Lower lobe of right lung (tissue), 2 donors: ENCODE measurements at places on chromosomes 4 and X. TPM values are rescaled to one million over a fixed set of nuclear protein-coding genes. Genes with fewer than 3 reads are reported as not detected.

GRCh38 chr4:139319571-139319970, 17.3 kb upstream of the NDUFC1 start:
- no peak for DNase-seq
- no peak overlapping the region for H3K4me3 ChIP-seq
- H3K27ac ChIP-seq, result no peak overlapping the region
- H3K4me1 ChIP-seq, result peaks cover 16% of the 10 kb centered on the region
- H3K27me3 ChIP-seq, result no peaks in the 10 kb centered on the region

GRCh38 chr4:58833126-58833525, 1722.9 kb upstream of the IGFBP7 start:
- H3K27ac ChIP-seq, result no peak overlapping the region
- no peak overlapping the region for H3K4me3 ChIP-seq
- H3K36me3 ChIP-seq, result no peaks in the 10 kb centered on the region
- DNase-seq, result no peak
- H3K4me1 ChIP-seq, result no peaks in the 10 kb centered on the region

GRCh38 chr4:172157946-172158345, 344.7 kb downstream of the GALNTL6 start:
- H3K4me1 ChIP-seq, result no peaks in the 10 kb centered on the region
- H3K27me3 ChIP-seq, result no peaks in the 10 kb centered on the region
- DNase-seq, result no peak
- no peak overlapping the region for H3K4me3 ChIP-seq
- no peaks in the 10 kb centered on the region for H3K36me3 ChIP-seq
- H3K27ac ChIP-seq, result no peak overlapping the region

DNA sequence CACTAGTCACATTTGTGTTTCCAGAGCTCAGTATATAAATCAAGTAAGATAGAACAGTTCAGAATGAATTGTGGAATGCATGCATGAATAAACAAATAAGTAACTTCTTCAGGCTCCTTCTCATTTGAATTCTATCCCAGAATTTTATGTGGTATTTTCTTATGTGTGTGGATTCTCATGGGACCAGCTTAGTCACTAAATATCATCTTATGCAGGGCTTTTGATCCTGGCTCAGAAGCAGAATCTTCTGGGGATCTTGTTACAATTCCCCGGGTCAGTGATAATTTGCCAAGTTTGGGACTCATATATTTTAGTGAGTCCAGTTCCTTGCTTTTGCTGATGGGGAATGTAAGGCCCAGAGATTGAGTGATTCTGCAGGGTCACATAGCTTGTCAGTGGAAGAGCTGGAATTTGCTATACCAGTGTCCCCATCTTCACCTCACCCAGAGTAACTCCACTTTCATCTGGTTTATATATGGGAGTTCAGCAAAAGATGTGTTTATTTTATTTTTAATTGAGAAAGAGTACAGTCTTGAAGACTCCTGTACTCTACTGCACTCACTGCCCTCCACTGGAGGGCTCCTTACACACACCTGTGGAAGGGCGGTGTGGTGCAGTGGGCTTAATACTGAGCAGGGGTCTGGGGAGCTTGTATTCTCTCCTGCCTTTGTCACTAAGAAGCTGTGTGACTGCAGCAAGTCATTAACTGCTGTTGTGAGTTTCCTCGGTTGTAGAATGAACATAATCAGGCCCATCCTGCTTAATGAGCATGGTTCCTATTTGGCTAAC, 198.2 kb upstream of the CXorf66 start:
- DNase-seq, result no peak
- no peak overlapping the region for H3K27ac ChIP-seq
- H3K36me3 ChIP-seq, result no peaks in the 10 kb centered on the region
- no peaks in the 10 kb centered on the region for H3K4me1 ChIP-seq

DNA sequence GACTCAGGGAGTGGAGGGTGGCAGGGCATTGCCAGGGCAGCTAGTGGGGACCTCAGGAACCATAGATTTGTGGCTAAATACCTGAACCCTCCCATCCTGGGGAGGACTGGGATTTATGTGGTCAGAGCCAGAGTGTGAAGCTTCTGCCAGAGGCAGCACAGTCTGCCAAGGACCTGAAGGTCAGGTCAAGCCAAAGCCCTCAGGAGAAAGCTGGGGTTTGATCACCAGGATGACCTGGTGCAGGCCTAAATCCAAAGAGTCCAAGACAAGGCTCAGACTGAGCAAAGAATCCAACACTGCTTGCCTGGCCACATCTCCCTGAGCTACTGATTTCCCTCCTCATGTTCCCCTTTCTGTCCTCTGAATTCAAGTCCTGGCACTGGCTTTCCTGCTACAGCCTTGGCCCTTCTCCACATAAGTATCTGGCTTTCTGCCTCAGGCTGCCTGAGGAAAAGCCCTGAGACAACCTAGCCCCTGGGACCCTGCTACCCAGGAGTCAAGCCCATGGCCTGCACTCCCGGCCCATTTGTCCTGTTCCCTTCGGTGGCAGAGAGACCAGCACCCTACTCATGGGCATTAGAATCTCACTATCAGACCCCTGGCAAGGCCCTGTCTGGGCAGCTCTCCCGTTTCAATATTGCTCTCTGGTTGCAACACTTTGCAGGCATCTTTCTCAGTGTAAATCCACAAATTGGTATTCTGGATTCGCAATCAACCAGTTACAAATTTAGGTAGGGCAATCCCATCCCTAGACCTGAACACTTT, 39.3 kb upstream of the SLC25A43 start:
- H3K27me3 ChIP-seq, result no peaks in the 10 kb centered on the region
- no peak overlapping the region for H3K27ac ChIP-seq
- no peak for DNase-seq
- H3K4me3 ChIP-seq, result no peak overlapping the region
- no peaks in the 10 kb centered on the region for H3K36me3 ChIP-seq
- no peaks in the 10 kb centered on the region for H3K4me1 ChIP-seq

GRCh38 chr4:146054676-146055075, 116.1 kb upstream of the ZNF827 start:
- no peaks in the 10 kb centered on the region for H3K27me3 ChIP-seq
- H3K4me1 ChIP-seq, result no peaks in the 10 kb centered on the region
- no peak for DNase-seq
- H3K4me3 ChIP-seq, result no peak overlapping the region
- no peak overlapping the region for H3K27ac ChIP-seq
- no peaks in the 10 kb centered on the region for H3K36me3 ChIP-seq

DNA sequence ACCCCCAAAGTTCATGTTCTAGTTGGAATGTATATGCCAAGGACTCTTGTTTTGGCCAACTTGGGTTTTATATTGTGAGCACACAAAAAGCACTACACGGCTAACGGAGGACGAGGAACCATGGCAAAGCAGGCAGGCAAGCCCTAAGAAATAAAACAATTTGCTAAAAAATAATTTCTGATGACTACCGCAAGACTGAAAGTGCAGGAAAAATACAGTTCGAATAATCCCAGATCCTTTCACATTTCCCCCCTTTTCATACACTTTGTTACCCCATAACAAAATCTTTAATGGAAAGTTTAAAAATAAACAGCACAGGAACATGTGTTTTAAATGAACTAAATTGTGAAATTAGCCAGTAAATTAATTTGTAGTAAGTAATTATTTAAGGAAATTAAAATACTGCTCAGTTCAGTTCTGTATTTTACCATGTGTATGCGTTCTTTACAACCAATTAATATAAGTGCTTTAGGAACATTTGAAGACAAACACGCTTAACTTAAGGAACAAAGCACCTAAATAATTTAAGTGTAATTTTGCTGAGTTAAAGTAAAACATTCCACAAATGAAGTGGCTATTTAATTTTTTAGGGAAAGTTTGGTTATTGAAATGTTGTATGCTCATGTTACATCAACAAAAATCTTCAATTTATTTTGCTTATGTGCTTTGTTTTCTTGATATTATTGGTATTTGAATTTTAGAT, 12.4 kb upstream of the PITX2 start:
- peaks cover 99% of the 10 kb centered on the region for H3K27me3 ChIP-seq
- H3K36me3 ChIP-seq, result no peaks in the 10 kb centered on the region
- H3K4me1 ChIP-seq, result peaks cover 26% of the 10 kb centered on the region
- no peak overlapping the region for H3K27ac ChIP-seq

- no peaks in the 10 kb centered on the region for H3K27me3 ChIP-seq
- no peaks in the 10 kb centered on the region for H3K4me1 ChIP-seq
- H3K27ac ChIP-seq, result no peak overlapping the region
- no peaks in the 10 kb centered on the region for H3K36me3 ChIP-seq
Measured at GRCh38 chr4:165464813-165465381, 86.1 kb downstream of the CPE start.

DNA sequence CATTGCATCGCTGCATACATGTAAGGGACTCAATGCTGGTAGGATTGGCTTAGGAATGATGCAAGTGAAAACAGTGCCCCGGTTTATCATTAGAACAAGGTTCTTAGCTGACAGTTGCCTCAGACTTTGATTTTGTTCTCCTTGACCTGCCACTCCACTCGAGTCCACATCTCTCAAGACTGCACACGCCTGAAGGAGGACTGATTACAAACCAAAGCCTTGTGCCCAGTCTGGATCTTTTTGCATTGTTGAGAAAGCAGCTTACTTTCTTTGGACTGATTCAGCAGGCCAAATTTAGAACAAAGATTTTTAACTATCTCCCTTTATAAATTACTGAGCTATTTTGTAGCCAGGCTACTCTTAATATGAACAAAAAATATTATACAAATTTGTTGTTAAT, 125.6 kb downstream of the PTTG2 start:
- H3K27me3 ChIP-seq, result no peaks in the 10 kb centered on the region
- H3K27ac ChIP-seq, result no peak overlapping the region
- DNase-seq, result no peak
- H3K36me3 ChIP-seq, result peaks cover 12% of the 10 kb centered on the region
- no peak overlapping the region for H3K4me3 ChIP-seq
- no peaks in the 10 kb centered on the region for H3K4me1 ChIP-seq

GRCh38 chr4:122781486-122781885, 45.1 kb upstream of the FGF2 start:
- no peak for DNase-seq
- H3K27me3 ChIP-seq, result no peaks in the 10 kb centered on the region
- no peaks in the 10 kb centered on the region for H3K36me3 ChIP-seq
- H3K27ac ChIP-seq, result no peak overlapping the region
- H3K4me1 ChIP-seq, result peaks cover 10% of the 10 kb centered on the region
- no peak overlapping the region for H3K4me3 ChIP-seq

DNA sequence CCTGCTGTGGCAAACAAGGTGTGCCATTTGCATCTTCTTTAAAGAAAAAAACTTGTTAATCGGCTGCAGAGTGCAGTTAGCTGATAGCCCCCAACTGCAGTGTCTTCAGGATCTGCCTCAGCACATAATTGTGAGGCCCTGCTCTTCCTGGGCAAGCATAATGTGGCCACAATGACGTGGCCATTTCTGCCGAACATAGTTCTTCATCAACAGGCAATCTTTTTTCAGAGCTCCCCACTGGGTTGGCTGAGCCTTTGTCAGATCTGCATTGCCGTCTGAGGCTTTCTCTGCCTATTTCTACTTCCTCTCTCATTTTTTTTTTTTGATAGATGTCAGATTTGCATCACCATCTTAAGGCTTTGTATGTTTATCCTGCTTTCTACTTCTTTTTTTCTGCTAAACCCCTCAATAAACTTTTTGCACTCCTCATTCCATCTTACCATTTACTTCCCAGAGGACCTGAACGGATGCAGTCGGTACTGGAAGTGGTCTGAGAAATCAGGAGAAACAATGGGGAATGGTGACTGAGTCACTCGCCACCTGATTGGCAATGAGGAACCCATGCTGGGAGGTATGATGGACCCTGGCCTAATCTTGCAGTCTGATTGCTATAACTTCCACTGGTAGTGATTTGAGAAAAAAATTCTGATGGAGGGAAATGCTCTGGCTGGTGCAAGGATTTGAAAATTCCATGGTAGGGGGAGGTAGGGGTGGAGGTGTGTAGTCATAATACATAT, 21.2 kb upstream of the TAB3 start:
- DNase-seq, result no peak
- H3K36me3 ChIP-seq, result no peaks in the 10 kb centered on the region
- H3K4me3 ChIP-seq, result no peak overlapping the region
- H3K27me3 ChIP-seq, result no peaks in the 10 kb centered on the region
- no peak overlapping the region for H3K27ac ChIP-seq

DNA sequence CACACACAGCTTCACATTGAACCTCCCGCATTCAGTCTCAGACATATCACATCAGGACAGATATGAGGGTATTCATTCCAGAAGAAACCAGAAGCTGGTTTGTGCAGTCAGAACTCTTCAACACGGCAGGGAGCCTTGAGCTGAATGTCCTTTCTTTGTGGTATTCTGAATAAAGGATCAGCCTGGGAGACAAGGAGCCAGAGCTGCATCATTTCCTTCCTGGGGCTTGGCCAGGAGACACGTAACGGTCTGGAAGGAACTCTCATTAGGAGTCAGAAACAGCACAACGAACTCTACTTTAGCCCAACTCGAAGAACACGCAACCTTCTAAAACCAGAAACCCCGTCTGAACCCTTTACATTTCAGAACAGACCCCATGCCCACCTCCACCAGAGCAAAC, 46.4 kb downstream of the KDR start:
- H3K27ac ChIP-seq, result peak overlapping the region; percentile 75
- no peak overlapping the region for H3K4me3 ChIP-seq
- no peaks in the 10 kb centered on the region for H3K27me3 ChIP-seq
- peaks cover 12% of the 10 kb centered on the region for H3K4me1 ChIP-seq
- peaks cover 30% of the 10 kb centered on the region for H3K36me3 ChIP-seq
- DNase-seq, result no peak

- no peaks in the 10 kb centered on the region for H3K4me1 ChIP-seq
- no peak for DNase-seq
- H3K4me3 ChIP-seq, result no peak overlapping the region
- no peaks in the 10 kb centered on the region for H3K27me3 ChIP-seq
- no peak overlapping the region for H3K27ac ChIP-seq
Measured at GRCh38 chr4:136395212-136395722, 1137.0 kb downstream of the PCDH18 start.

DNA sequence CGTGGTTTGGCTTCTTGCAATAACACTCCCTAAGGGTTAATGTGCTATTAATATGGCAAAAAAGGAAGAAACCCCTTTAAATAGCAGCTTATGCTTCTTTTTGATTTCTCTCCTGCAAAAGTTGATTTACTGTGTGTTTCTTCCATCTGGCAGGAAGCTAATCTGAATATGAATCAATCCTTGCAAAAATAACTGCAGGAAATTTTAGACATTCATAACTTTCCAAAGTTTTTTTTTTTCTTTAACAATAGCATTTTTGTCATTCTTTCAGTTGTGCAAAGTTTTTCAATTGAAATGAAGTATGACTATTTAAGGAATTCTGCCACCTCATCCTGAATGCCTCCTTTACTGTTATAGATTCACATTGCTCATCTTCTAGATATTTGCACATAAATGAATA, 115.6 kb downstream of the SPANXA1 start:
- H3K27ac ChIP-seq, result no peak overlapping the region
- no peaks in the 10 kb centered on the region for H3K27me3 ChIP-seq
- no peak overlapping the region for H3K4me3 ChIP-seq
- H3K4me1 ChIP-seq, result no peaks in the 10 kb centered on the region
- no peak for DNase-seq

GRCh38 chrX:119638725-119639471, 32.7 kb upstream of the NKRF start:
- no peaks in the 10 kb centered on the region for H3K4me1 ChIP-seq
- no peaks in the 10 kb centered on the region for H3K27me3 ChIP-seq
- H3K36me3 ChIP-seq, result no peaks in the 10 kb centered on the region
- no peak for DNase-seq
- H3K27ac ChIP-seq, result no peak overlapping the region

- H3K4me1 ChIP-seq, result peaks cover 5% of the 10 kb centered on the region
- no peak overlapping the region for H3K4me3 ChIP-seq
- no peak overlapping the region for H3K27ac ChIP-seq
- H3K27me3 ChIP-seq, result no peaks in the 10 kb centered on the region
- no peak for DNase-seq
- no peaks in the 10 kb centered on the region for H3K36me3 ChIP-seq
Measured at GRCh38 chrX:20221902-20222301, 44.8 kb downstream of the RPS6KA3 start.

The GRPR gene
- total RNA-seq, result 0.27 TPM

The SRPK3 gene
- not detected for total RNA-seq

The GDPD2 gene
- total RNA-seq, result not detected

The SLC6A14 gene
- total RNA-seq, result 45.4 TPM

The FRG1 gene
- 39.7 TPM for total RNA-seq
